ENCODE measurements at places on chromosomes 7 and 10. TPM values are rescaled to one million over a fixed set of nuclear protein-coding genes. Genes with fewer than 3 reads are reported as not detected.

HABP2 gene
- not detected for total RNA-seq

PCLO gene
- 0.03 TPM for total RNA-seq

ANKRD22 gene
- not detected for total RNA-seq

LRMDA gene
- 1.0 TPM for total RNA-seq

CLCN1 gene
- 0.07 TPM for total RNA-seq

WBP1L gene
- total RNA-seq: 80.4 TPM

WEE2 gene
- total RNA-seq: not detected

LRGUK gene
- total RNA-seq: 0.10 TPM

KMT2C gene
- total RNA-seq: 37.5 TPM

RPA3 gene
- total RNA-seq: 15.4 TPM

CYP2C18 gene
- not detected for total RNA-seq

TUBB8 gene
- total RNA-seq: not detected

EGR2 gene
- total RNA-seq: 1.7 TPM

NOS3 gene
- total RNA-seq: 0.33 TPM

C10orf67 gene
- total RNA-seq: not detected

GIMAP4 gene
- 0.33 TPM for total RNA-seq

SFMBT2 gene
- total RNA-seq: 0.86 TPM

RHOBTB1 gene
- total RNA-seq: 15.8 TPM

GSTO2 gene
- 4.6 TPM for total RNA-seq

ACHE gene
- 0.13 TPM for total RNA-seq

MINDY4 gene
- total RNA-seq: 5.7 TPM

SMURF1 gene
- 33.0 TPM for total RNA-seq

INSIG1 gene
- 82.3 TPM for total RNA-seq

OTUD1 gene
- 7.9 TPM for total RNA-seq

MOGAT3 gene
- total RNA-seq: not detected

PPP1R17 gene
- total RNA-seq: not detected

HKDC1 gene
- 6.8 TPM for total RNA-seq

DKK1 gene
- 134 TPM for total RNA-seq

ACTL6B gene
- total RNA-seq: not detected

NYAP1 gene
- total RNA-seq: 2.3 TPM

HMX3 gene
- not detected for total RNA-seq

BAMBI gene
- total RNA-seq: 12.2 TPM

FAM24B gene
- 2.2 TPM for total RNA-seq

Measured in smooth muscle cell of the pulmonary artery (primary cell).